A549 treated with Mapracorat at 1 μM for 4 hours (cell line): ENCODE measurements at places on chromosomes 2 and 18. TPM values are rescaled to one million over a fixed set of nuclear protein-coding genes. Genes with fewer than 3 reads are reported as not detected.

SPHKAP gene
- not detected in 5 replicates for total RNA-seq

CNDP1 gene
- not detected in 5 replicates for total RNA-seq

ABCG5 gene
- total RNA-seq: not detected in 5 replicates

ME2 gene
- total RNA-seq: 30.8 to 37.0 TPM (median 34.6 TPM) in 5 replicates

APCDD1 gene
- total RNA-seq: not detected in 5 replicates

GYPC gene
- not detected in 5 replicates for total RNA-seq

B4GALT6 gene
- 4.4 to 6.6 TPM (median 5.7 TPM) in 5 replicates for total RNA-seq

MRPL30 gene
- 31.4 to 57.3 TPM (median 31.8 TPM) in 5 replicates for total RNA-seq

TMEM169 gene
- 0.25 to 0.59 TPM (median 0.29 TPM) in 5 replicates for total RNA-seq

SLC30A3 gene
- 2.1 to 4.0 TPM (median 3.3 TPM) in 5 replicates for total RNA-seq

LYG2 gene
- total RNA-seq: not detected in 5 replicates

CNNM4 gene
- 9.4 to 11.8 TPM (median 11.2 TPM) in 5 replicates for total RNA-seq

CDK15 gene
- total RNA-seq: not detected in 5 replicates

KLHL30 gene
- total RNA-seq: 0.18 to 0.26 TPM (median 0.24 TPM) in 5 replicates

GPR75 gene
- total RNA-seq: 1.4 to 2.2 TPM (median 1.6 TPM) in 5 replicates

PROKR1 gene
- total RNA-seq: not detected in 5 replicates

HRH4 gene
- not detected in 5 replicates for total RNA-seq

VWA3B gene
- total RNA-seq: 0.33 to 0.80 TPM (median 0.37 TPM) in 3 of 5 replicates, not detected in the others

CEP68 gene
- total RNA-seq: 8.8 to 13.4 TPM (median 11.2 TPM) in 5 replicates

TMEM37 gene
- total RNA-seq: 1.4 to 2.6 TPM (median 2.1 TPM) in 5 replicates

CIAO1 gene
- total RNA-seq: 60.1 to 85.2 TPM (median 81.9 TPM) in 5 replicates

ALLC gene
- total RNA-seq: 0.07 TPM in 1 of 5 replicates, not detected in the others

RGPD4 gene
- 0.04 to 0.07 TPM (median 0.06 TPM) in 4 of 5 replicates, not detected in the other for total RNA-seq

SLC16A14 gene
- 0.64 to 1.2 TPM (median 0.88 TPM) in 5 replicates for total RNA-seq

TGOLN2 gene
- 84.0 to 106 TPM (median 100 TPM) in 5 replicates for total RNA-seq

ACADL gene
- 0.06 to 0.19 TPM (median 0.13 TPM) in 4 of 5 replicates, not detected in the other for total RNA-seq

PIK3C3 gene
- total RNA-seq: 15.6 to 21.2 TPM (median 19.6 TPM) in 5 replicates

CYTIP gene
- total RNA-seq: 0.25 TPM in 1 of 5 replicates, not detected in the others

SLC4A5 gene
- 0.07 to 0.41 TPM (median 0.36 TPM) in 5 replicates for total RNA-seq

FBXO41 gene
- 4.5 to 6.0 TPM (median 5.2 TPM) in 5 replicates for total RNA-seq

RAX gene
- not detected in 5 replicates for total RNA-seq

ARHGEF4 gene
- 7.4 to 10.6 TPM (median 9.8 TPM) in 5 replicates for total RNA-seq

PNO1 gene
- 51.7 to 60.5 TPM (median 52.8 TPM) in 5 replicates for total RNA-seq

CAPN14 gene
- total RNA-seq: 0.03 to 0.05 TPM in 2 of 5 replicates, not detected in the others

DOCK10 gene
- total RNA-seq: 25.5 to 29.8 TPM (median 26.8 TPM) in 5 replicates

NOSTRIN gene
- 1.8 to 3.1 TPM (median 2.2 TPM) in 5 replicates for total RNA-seq

L3MBTL4 gene
- total RNA-seq: not detected in 5 replicates

NCK2 gene
- total RNA-seq: 22.5 to 28.4 TPM (median 25.6 TPM) in 5 replicates

STARD6 gene
- total RNA-seq: not detected in 5 replicates

SLC38A11 gene
- not detected in 5 replicates for total RNA-seq
